Amniotic epithelial cell (primary cell): ENCODE measurements at places on chromosomes 3 and 15.
A peak's percentile ranks its signal among the peaks of the same experiment; 100 is the strongest.

DNA sequence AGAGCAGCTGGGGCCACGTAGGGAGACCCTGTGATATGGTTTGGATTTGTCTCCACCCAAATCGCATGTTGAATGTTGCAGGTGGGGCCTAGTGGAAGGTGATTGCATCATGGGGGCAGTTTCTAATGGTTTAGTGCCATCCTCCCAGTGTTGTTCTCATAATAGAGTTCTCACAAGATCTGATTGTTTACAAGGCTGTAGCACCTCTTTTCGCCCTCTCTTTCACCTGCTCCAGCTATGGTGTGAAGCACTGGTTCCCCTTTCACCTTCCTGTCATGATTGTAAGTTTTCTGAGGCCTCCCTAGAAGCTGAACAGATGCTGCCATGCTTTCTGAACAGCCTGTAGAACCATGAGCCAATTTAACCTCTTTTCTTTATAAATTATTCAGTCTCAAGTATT is 198.9 kb upstream of the CBLB start:
- no peak for DNase-seq

DNA sequence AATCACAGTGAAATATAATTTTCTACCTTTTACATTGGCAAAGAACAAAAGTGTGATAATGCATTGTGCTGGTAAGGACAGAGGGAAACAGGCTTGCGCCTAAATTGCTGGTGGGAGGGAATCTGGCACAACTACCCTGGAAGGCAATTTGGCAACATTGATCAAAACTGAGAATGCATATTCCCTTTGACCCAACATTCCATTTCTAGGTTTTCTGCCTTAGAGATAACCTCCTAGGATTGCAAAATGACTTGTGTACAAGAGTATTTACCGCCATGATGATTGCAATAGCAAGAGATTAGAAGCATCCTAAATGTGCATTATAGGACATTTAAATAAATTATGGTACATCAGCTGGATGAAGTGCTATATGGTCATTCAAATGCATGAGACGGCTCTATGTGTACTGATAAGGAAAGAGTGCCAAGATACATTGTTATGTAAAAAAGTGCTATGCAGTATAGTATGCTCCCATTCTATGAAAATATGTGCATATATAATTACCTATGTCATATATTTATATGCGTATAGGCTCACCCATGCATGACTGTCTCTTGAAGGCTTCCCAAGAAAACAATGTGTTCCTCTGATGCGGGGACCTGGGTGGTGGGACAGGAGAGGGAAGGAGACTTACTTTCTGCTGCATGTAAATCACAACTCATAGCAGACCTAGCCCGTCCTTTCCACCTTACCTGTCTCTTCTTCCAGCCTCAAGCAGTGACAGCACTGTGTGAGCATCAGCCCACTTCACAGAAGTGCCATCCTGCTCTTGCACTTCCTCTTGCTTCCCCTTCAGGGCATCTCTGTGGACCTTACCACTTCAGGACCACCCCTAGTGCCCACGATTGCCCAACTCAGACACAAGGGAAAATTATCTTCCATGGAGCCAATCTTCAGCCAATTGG is 249.9 kb upstream of the TLE3 start:
- no peak for DNase-seq

DNA sequence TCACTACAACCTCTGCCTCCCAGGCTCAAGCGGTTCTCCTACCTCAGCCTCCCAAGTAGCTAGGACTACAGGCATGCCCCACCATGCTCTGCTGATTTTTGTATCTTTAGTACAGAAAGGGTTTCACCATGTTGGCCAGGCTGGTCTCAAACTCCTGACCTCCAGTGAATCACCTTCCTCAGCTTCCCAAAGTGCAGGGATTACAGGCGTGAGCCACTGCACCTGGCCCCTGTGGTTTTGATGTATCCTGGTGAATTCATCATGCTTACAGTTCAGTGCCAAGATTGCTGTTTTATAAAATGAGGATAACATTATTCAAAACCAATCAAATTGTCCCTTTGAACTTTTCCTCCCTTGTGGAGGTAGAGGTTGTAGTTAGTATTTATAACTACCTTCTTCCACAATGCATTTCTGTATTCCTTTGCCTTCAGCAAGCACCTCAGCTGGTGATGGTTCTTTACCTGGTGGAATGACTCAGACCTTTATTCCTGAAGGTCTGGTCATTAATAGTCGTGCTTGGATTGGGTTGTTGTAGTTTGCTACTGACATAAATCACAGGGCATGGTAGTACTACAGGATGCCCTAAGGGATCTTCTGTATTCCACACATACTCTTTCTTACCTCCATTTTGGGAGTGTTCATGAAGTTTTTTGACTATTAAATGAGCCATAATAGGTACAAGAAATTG is 76.9 kb downstream of the UBP1 start:
- DNase-seq = no peak

DNA sequence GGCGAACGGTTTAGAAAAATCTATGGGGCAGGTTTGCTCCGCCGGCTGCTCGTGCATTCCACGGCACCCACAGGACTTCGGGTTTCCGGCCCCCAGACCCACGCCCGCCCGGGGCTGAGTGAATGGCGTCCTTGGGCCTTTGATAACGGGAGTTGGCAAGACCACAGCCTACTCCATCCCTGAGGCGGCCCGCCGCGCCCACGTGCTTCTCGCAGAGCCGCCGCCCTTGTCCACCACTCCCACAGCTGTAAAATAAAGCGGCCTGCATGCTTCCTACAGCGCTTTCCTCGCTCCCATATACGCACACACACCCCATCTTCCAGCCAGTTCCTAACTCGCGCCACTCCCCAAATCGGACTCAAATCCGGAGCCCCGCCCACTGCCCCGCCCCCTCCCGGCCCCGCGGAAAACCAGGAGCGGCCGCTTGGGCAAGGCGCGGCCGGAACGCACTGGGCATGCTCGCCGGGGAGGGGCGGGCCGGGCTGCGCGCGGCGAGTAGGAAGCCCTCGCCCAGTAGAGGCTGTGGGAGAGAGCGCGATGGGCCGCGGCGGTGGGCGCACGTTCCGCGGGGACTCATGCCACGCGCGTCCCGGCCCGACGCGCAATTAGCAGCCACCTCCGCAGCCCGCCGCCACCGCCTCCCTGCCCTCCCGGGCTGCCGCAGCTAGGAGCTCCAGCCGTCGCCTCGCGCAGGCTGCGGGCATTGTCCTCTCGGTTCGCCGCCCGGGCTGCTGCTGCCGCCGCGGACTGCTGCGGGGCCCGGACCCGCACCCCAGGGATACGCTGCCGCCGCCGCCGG is at the start of gene RAP2B:
Gene RAP2B, plus strand, starts transcription at position 513 of the 799 bp plus-strand sequence. CDS start 468 bp downstream, outside the sequence.
- peak; percentile 92 for DNase-seq

- DNase-seq = no peak
Observed at GRCh38 chr3:171427771-171428320, 32.4 kb downstream of the TNIK start.

DNA sequence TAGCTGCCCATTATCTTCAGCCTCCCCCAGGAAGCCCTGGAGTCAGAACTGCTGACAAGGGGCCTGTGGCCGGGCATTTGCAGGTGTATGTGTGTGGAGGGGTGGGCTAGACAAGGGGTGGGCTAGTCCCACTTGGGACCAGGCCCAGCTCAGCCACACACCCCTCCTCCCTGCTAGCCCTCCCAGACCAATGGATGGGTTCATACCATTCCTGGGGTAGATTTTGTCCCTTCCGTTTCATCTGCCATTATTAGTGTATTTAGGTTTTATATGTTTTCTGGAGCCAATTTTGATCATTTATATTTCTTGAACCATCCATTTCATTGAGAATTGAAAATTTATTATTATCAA is 42.2 kb downstream of the MRAS start:
- DNase-seq = no peak

DNA sequence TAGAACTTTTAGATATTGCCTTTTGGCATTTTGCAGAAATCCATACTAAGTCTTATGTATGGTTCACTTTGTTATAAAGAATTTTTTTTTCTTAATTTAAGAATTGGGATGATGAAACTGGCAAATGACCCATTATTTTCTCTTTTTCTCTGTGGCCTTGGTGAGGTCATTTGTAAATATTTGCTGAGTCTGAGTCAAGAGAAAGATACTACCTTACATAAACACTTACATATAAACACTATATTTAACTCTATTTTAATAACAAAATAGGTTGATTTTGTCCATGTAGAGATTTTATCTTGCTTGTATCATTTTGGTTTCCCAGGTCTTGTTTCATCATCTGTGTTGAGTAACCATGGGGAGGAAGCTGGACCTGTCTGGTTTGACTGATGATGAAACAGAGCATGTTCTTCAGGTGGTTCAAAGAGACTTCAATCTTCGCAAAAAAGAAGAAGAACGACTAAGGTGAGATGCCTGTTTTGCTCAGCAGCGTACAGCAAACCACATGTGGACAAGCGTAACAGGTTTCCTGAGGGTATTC is 91.1 kb downstream of the MYRIP start:
- DNase-seq = no peak

GRCh38 chr3:112474796-112475195 is 24.5 kb downstream of the BTLA start:
- no peak for DNase-seq

DNA sequence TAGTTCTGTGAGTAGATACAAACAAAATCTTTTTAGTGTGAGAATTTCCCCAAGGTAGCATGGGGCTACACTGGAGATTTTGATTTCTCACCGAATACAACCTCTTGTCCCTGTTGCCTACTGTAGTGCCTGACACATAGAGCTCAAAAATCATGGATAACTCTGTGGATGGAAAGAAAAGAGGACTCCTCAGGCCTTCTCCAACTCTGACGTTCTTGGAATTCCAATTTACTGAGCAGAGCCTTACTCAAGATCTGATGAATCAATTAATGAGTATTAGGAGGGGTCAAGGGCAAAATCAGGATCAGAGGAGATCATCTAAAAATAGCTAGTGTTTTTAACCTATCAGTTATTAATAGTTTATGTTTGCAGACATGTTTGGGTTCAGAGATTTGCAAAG is 46.7 kb upstream of the PYDC2 start:
- no peak for DNase-seq

- peak; percentile 75 for DNase-seq
Observed at GRCh38 chr3:186598108-186598784, 14.6 kb upstream of the AHSG start.

DNA sequence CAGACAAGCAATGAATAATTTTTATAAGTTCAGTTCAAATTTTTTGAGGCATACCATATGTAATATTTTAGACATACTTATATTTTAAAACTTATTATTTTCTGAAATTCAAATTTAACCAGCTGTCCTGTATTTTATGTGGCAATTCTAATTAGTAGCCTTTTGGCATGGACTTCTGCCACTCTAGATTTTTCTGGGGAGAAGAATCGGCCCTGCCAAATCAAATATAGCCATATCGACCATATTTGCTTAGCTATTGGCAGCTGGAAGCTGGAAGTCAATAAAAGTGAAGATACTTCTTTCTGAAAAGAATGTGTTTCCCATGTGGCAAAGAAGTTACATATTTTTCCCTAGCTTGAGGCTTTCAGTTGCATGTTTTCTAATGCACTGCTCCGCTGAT is 9.4 kb upstream of the RBMS3 start:
- no peak for DNase-seq
